CD8-positive, alpha-beta memory T cell (primary cell): ENCODE measurements at places on chromosomes 12 and 14. TPM values are rescaled to one million over a fixed set of nuclear protein-coding genes. Genes with fewer than 3 reads are reported as not detected.

Gene FOXG1
- total RNA-seq: not detected

- H3K27ac ChIP-seq: no peak overlapping the region
- DNase-seq: no peak
- no peaks in the 10 kb centered on the region for H3K27me3 ChIP-seq
- no peaks in the 10 kb centered on the region for H3K36me3 ChIP-seq
- H3K4me1 ChIP-seq: peaks cover 94% of the 10 kb centered on the region
- H3K4me3 ChIP-seq: peak overlapping the region; percentile 21
Measured at GRCh38 chr14:61368781-61369453, 47.5 kb downstream of the PRKCH start.

Gene AVPR1A
- total RNA-seq: not detected

GRCh38 chr12:116142936-116143898 lies 134.3 kb downstream of the MED13L start:
- peaks cover 26% of the 10 kb centered on the region for H3K4me1 ChIP-seq
- H3K27ac ChIP-seq: no peak overlapping the region
- no peak for DNase-seq
- H3K36me3 ChIP-seq: no peaks in the 10 kb centered on the region
- H3K4me3 ChIP-seq: no peak overlapping the region

- H3K36me3 ChIP-seq: no peaks in the 10 kb centered on the region
- no peak overlapping the region for H3K27ac ChIP-seq
- H3K4me3 ChIP-seq: no peak overlapping the region
- no peaks in the 10 kb centered on the region for H3K27me3 ChIP-seq
- DNase-seq: no peak
Measured at GRCh38 chr12:106495354-106495965, 87.3 kb upstream of the RFX4 start.

GRCh38 chr14:95467657-95468056 lies 48.8 kb downstream of the SYNE3 start:
- H3K27me3 ChIP-seq: no peaks in the 10 kb centered on the region
- peaks cover 37% of the 10 kb centered on the region for H3K4me1 ChIP-seq
- H3K4me3 ChIP-seq: no peak overlapping the region
- H3K36me3 ChIP-seq: peaks cover 36% of the 10 kb centered on the region
- no peak for DNase-seq
